ENCODE measurements at places on chromosomes 12 and 14.
A peak's percentile ranks its signal among the peaks of the same experiment; 100 is the strongest.

DNA sequence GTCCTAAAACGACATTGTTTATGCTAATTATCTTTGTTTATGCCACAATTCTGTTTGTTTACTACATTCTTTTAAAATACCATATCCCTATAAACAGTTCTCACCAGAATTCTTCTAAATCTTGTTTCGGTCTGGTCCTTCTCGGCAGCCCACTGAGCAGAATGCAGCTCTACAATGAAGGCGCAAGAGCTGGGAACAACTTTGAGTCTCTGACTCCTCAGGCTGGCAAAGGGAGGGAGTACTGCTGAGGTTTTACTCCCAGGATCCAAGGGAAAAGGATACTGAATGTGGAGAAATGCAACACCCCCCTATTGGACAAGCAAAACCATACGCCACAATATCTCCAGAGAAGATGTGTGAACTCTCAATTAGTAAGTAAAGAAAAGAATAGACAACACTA lies 5.4 kb downstream of the SOX5 start:
- no peaks in the 10 kb centered on the region for H3K36me3 ChIP-seq
- no peak for DNase-seq
- no peak overlapping the region for H3K4me3 ChIP-seq
- H3K27ac ChIP-seq, result no peak overlapping the region

DNA sequence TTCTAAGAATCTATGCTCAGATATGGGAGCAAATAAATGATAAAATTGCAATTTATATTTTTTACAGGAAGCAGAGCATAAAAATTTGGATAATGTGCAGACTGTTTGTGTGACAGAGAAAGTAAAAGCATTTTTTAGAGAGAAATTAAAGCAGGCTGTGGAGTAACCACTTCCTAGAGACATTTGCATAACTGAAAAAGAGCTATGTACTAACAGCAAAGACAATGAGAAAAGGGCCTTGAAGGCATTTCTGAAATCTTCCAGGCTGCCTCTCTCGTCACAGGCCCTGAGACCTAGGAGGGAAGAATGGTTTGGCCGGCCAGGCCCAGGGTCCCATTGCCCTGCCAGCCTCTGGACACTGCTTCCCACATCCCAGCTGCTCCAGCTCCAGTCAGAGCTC lies 247.2 kb downstream of the ALX1 start:
- DNase-seq, result no peak
- H3K4me1 ChIP-seq, result no peaks in the 10 kb centered on the region
- no peaks in the 10 kb centered on the region for H3K27me3 ChIP-seq
- no peak overlapping the region for H3K27ac ChIP-seq
- H3K36me3 ChIP-seq, result no peaks in the 10 kb centered on the region

GRCh38 chr12:45553204-45553603 lies 176.3 kb upstream of the ARID2 start:
- H3K4me1 ChIP-seq, result no peaks in the 10 kb centered on the region
- H3K4me3 ChIP-seq, result no peak overlapping the region
- no peaks in the 10 kb centered on the region for H3K36me3 ChIP-seq
- H3K27me3 ChIP-seq, result no peaks in the 10 kb centered on the region
- DNase-seq, result no peak

- H3K27ac ChIP-seq, result no peak overlapping the region
- no peaks in the 10 kb centered on the region for H3K4me1 ChIP-seq
- no peak overlapping the region for H3K4me3 ChIP-seq
- DNase-seq, result no peak
- no peaks in the 10 kb centered on the region for H3K36me3 ChIP-seq
- H3K27me3 ChIP-seq, result no peaks in the 10 kb centered on the region
Observed at GRCh38 chr14:58882577-58883018, 244.8 kb downstream of the DACT1 start.

- no peak overlapping the region for H3K27ac ChIP-seq
- H3K27me3 ChIP-seq, result no peaks in the 10 kb centered on the region
- H3K4me1 ChIP-seq, result no peaks in the 10 kb centered on the region
- DNase-seq, result no peak
- H3K36me3 ChIP-seq, result no peaks in the 10 kb centered on the region
Observed at GRCh38 chr14:79098324-79098723, 928.2 kb downstream of the NRXN3 start.

DNA sequence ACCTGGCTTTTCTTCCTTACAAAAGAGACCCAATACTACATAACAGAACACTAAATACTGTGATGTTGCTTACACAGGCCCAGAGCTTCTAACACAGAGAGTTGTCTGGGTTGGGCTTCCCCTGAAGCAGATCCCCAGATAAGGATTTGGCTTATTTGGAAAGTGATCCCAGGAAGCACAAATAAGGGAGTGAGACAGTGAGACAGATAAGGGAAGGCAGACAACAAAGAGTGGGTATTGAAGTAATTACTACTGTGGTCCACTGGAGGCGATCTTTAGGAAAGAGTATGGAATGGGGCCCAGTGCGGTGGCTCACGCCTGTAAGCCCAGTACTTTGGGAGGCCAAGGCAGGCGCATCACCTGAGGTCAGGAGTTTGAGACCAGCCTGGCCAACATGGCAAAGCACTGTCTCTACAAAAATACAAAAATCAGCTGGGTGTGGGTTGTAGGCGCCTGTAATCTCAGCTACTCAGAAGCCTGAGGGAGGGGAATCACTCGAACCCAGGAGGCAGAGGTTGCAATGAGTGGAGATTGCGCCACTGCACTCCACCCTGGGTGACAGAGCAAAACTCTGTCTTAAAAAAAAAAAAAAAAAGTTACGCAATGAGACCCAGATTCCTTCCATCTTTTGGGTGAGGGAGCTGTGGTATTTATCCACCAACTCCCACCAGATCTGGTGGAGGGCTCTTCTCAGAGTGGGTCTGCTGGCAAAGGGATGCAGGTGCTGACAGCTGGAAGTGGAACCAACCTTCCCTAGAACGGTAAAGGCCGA lies 10.2 kb upstream of the C12orf43 start:
- no peak for DNase-seq
- no peak overlapping the region for H3K27ac ChIP-seq
- peaks cover 70% of the 10 kb centered on the region for H3K36me3 ChIP-seq
- no peaks in the 10 kb centered on the region for H3K27me3 ChIP-seq
- H3K4me1 ChIP-seq, result peaks cover 17% of the 10 kb centered on the region

DNA sequence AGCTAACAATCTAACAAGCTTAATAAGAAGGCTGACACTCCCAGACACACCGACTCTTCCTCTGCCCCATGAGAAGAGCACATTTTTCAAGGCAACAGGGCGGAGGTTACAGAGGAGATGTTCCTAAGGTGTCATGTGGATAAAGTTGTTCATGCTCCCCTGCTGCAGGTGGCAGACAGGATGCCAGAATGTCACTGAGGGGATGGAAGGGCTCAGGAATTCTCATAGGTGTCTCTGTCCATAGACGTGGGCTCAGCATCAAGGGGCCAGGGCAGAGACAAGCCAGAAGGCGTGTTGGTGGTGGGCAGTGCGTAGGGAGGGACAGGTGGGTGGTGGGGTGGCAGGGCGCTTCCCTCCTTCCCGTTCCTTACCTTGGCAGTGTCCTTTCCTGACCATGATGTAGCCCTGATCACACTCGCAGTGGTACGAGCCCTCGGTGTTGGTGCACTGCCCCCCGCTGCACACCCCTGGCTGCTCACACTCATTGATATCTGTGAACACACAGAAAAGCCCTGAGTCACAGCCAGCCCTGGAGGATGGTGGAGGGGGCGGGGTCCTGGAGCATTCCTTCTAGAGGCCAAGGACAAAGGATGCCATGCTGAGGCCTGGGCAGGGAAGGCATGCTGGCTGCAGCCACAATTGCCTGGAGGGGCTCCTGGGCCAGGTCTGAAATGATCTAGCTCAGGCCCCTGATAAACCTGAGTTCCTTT lies 23.0 kb downstream of the ISCA2 start:
- H3K4me1 ChIP-seq, result peaks cover 9% of the 10 kb centered on the region
- no peak overlapping the region for H3K27ac ChIP-seq
- DNase-seq, result no peak
- peaks cover 35% of the 10 kb centered on the region for H3K27me3 ChIP-seq
- no peak overlapping the region for H3K4me3 ChIP-seq
- H3K36me3 ChIP-seq, result no peaks in the 10 kb centered on the region

DNA sequence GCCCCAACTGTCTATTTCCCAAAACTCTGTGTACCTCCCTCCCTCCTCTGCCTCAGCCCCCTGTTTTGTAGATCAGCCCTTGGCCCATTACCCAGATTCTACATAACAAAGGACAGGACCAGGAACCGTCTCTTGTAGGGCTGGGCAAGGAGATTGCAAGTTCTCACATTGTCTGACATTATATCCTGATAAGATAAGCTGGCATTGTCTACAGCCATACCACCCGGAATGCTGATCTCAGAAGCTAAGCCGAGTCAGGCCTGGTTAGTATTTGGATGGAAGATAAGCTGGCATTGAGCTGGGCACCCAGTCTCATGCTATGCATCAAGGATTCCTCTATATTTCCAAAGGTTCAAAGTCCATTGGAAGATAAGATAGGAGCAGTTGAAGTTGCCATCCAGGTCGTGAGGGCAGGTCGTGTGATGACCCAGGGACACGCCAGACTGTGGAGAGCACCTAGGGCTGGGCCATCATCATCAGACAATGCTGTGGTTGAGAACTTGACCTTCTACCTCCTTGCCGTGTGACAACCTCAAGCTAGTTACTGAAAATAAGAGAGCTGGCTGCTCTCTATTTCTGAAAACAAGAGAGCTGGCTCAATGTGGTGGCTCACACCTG lies 29.5 kb downstream of the PHETA1 start:
- no peak overlapping the region for H3K4me3 ChIP-seq
- H3K36me3 ChIP-seq, result no peaks in the 10 kb centered on the region
- H3K27me3 ChIP-seq, result no peaks in the 10 kb centered on the region
- no peak for DNase-seq

DNA sequence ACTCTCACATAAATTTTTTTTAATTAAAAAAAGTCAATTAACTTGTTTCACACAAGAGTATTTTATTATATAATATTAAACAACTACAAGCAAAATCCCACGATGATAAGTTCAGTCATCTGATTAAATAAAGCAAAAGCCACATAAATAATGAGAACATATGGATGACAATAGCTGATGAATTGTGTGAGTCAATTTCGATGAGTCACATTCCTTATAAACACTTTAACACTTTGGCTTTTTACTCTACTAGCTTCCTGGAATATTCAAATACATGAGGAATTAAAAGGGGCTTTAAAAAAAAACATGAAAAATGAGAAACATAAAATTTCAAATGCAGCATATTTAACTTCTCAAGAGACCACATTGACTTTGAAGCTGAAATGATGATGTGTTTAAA lies 95.3 kb downstream of the BCAT1 start:
- no peaks in the 10 kb centered on the region for H3K36me3 ChIP-seq
- peaks cover 9% of the 10 kb centered on the region for H3K27me3 ChIP-seq
- H3K4me1 ChIP-seq, result peaks cover 2% of the 10 kb centered on the region
- no peak overlapping the region for H3K4me3 ChIP-seq

DNA sequence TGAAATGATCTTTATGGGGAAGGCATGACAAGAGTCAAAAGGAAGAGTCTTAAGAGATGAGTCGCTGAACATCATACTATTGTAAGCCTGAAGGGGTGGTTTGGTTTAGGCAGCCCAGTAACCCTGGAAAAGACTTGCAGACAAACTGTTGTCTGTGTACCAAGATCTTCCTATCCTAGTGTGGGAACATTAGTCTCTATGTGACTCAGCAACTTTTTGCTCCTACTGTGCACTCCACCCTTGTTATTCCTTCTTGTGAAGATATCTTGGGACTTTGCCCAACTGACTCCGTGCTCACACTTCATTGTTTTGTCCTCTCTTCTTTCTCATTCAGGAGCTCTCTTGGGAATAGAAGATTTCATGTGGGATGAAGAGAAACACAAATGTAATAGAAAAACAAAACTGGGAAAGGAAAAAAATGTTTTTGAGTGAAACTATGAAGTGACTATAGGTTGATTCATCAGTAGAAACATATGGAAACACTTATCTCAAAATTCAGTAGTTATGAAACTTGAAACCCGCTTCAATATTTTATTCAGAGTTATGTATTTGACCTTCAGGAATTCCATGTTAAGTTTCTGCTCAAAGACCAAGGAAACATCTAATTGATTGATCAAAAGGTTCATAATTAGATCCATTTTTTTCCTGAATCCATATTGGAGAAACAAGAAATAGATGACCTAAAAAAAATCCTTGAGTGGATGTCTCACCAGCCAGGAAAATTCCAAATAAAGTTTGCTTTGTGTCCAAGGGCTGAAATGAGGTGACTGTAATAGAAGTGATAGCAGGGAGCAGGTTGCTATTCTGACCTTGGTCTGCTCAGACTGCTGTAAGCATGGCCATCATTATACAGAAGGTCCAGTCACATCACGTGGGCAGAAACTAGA lies 67.2 kb downstream of the BTG1 start:
- no peak overlapping the region for H3K27ac ChIP-seq
- peaks cover 31% of the 10 kb centered on the region for H3K4me1 ChIP-seq
- H3K36me3 ChIP-seq, result peaks cover 2% of the 10 kb centered on the region
- H3K4me3 ChIP-seq, result no peak overlapping the region

GRCh38 chr12:110046451-110047187 lies 1.7 kb downstream of the C12orf76 start:
- H3K4me3 ChIP-seq, result peak overlapping the region; percentile 82
- no peaks in the 10 kb centered on the region for H3K27me3 ChIP-seq
- no peak overlapping the region for H3K27ac ChIP-seq
- peaks cover 16% of the 10 kb centered on the region for H3K36me3 ChIP-seq
- H3K4me1 ChIP-seq, result peaks cover 57% of the 10 kb centered on the region
